ENCODE measurements at places on chromosomes 3 and 15.
A peak's percentile ranks its signal among the peaks of the same experiment; 100 is the strongest.

DNA sequence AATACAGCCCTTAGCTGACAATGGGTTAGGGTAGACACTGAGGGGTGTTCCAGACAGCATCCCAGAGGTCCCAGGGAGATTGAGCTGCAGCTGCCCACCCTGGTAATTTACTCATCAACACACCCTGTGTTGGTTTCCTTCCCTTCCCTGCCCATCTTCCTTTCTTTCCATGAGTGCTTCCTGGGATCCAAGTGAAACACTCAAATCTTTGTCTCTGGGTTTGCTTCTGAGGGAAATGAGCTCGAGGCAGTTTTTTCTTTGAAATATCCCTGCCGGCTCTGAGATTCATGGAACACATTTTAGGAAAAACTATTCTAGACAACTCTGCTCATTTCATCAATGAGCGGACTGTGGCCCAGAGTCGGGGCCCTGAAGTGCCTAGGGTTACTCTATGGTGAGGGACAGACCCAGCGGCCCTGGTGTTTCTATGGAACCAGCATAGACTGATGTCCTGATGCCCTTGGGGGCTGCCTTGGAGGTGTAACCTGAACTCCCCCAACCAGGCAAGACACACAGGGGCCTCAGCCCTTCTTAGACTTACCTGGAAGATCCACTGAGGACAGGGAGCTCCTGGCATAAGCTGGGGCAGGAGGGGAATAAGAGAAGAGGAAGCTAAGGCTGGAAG lies 14.9 kb upstream of the CSRNP1 start:
- DNase-seq: no peak

GRCh38 chr3:187321766-187322165 lies 30.2 kb upstream of the MASP1 start:
- no peak for DNase-seq

GRCh38 chr15:52128568-52128967 lies 16.0 kb upstream of the BCL2L10 start:
- no peak for DNase-seq

DNA sequence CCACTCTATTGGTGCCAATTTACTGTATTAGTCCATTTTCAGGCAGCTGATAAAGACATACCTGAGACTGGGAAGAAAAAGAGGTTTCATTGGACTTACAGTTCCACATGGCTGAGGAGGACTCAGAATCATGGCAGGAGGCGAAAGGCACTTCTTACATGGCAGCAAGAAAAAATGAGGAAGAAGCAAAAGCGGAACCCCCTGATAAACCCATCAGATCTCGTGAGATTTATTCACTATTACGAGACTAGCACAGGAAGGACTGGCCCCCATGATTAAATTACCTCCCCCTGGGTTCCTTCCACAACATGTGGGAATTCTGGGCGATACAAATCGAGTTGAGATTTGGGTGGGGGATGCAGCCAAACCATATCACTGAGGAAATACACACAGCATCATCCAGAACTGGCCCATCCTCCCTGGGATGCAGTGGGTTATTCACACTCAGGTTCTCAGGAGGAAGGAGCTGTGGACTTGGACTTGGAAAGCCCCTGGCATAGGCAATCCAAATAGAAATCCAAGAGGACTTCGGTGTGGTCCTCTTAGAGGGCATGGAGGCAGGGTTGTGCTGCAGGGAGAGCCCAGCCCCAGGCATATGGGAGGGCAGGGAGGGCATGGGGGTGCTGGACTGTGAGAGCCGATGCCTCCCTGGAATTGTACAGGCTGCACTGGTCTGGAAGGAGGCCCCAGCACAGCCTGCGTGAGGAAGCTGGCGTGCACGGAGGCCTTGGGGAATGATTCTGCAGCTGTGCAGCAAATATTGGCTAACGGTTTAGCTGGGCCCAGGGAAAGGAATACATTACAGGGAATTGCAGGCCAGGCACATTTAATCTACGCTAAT lies 62.9 kb downstream of the EFCAB12 start:
- DNase-seq: no peak

DNA sequence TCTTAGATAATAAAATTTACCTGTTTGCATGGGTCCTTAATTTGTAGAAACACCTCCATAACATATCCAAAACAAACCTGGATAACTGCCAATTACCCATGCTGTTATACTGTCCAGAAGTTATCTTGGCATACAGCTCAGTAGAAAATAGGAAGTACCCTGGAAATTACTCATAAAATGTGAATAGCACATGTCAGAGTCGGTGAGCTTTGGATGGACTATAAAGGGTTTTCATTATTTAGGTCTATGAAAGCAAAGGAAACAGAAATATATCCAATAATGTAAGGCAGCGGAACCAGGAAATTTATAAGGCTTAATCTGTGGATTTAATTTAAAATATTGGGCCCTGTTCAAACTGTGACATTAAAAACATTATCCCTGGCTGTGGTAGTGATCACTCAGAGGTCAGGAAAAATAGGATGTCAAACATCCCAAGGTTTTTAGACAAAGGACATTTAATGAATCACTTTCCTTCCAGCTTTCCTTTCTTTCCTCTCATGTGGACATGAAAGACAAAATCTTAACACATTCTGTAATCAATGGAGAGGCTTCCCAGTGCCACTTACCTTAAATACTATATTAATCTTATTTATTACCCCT lies 459.0 kb upstream of the DPH6 start:
- no peak for DNase-seq

DNA sequence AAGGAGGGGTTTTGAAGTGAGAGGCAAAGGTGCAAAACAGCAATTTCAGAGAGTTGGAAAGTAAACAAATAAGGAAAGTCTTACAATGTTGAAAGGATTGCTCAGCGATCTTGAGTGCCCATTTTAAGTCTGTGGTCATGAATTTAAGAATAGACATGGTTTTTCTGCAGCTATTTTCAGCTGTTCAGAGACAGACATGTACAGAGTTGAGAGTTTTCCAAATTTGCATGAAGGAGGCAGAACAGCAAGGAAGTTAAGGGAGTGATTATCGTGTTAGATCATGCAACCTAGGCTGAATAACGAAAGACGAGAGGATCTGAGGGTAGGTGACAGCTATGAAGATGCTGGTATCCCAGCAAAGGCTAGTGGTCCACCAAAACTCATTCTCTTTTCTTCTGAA lies 37.2 kb downstream of the DET1 start:
- DNase-seq: no peak

- no peak for DNase-seq
Measured at GRCh38 chr15:38846346-38846745, 281.7 kb upstream of the RASGRP1 start.

- peak; percentile 50 for DNase-seq
Measured at GRCh38 chr15:63971427-63971805, 74.9 kb downstream of the DAPK2 start.

- no peak for DNase-seq
Measured at GRCh38 chr15:49769225-49769624, 148.4 kb downstream of the DTWD1 start.

DNA sequence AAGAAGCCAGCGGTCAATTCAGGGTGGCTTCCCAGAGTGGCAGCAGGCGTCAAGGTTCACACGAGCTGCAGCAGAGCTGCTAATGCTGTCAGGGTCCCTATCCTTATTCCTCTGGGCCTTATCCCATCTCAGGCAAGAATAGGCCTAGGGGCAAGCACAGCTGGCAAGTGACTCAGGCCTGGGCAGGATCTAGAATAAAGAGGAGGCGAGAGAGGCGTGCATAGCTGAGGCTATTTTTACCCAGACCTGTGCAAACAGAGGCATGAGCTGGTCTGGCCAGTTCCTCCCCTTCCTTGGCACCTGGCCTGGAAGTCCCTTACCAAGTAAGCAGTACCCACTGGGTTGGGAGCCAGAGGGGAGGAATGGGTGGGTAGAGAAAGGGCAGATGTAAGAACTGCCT lies 12.2 kb upstream of the VIPR1 start:
- peak; percentile 73 for DNase-seq

DNA sequence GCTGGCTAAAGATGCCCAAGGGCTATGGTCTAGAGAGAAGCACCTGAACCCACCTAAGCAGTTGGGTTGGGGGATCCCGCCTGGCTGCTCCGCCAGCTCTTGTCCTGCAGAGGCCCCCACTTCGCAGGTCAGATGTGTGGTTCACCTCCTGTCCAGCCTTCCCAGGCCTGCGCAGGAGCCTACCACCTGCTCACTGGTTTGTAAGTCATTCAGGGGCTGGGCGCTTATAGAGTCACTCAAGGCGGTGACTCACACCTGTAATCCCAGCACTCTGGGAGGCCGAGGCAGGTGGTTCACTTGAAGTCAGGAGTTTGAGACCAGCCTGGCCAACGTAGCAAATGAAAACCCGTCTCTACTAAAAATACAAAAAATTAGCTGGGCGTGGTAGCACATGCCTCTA lies 3.9 kb upstream of the FURIN start:
- no peak for DNase-seq

- no peak for DNase-seq
Measured at GRCh38 chr15:29665444-29666003, 156.7 kb downstream of the TJP1 start.

DNA sequence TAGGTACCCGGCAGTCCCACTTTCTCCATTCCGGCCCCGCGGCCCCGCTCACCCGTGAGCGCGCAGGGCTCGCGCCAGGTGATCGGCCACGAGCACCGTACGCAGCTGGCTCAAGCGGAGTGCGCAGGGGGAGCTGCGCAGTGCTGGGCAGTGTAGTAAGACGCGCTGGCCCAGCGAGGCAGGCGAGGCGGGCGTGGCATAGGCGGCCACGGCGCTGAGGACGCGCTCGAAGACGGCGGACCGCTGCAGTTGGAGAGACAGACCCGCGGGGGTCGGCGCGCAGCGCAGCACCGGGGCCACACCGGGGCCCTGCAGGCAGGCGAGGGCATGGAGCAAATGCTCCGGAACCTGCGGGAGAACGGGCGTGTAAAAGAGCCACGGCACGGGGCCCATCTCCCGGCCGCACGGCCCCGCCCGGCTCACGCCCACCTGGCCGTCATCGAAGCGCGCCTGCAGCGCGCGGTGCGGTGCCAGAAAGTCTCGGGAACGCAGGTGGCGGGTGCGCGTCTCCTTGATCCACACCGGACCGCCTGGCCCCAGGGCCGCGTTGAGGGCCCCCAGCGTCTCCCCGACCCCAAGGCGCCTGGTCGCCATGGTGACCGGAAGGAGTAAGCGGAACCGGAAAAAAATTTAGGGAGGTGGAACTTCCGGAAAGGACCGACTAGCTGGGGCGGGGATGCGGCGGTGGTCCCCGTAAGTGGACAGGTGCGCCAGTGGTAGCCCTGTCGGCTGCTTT lies at the start of gene DALRD3:
Gene DALRD3, minus strand, starts transcription at position 610 of the 736 bp plus-strand sequence. Its CDS starts 16 bp downstream, at position 594.
- DNase-seq: peak; percentile 81

DNA sequence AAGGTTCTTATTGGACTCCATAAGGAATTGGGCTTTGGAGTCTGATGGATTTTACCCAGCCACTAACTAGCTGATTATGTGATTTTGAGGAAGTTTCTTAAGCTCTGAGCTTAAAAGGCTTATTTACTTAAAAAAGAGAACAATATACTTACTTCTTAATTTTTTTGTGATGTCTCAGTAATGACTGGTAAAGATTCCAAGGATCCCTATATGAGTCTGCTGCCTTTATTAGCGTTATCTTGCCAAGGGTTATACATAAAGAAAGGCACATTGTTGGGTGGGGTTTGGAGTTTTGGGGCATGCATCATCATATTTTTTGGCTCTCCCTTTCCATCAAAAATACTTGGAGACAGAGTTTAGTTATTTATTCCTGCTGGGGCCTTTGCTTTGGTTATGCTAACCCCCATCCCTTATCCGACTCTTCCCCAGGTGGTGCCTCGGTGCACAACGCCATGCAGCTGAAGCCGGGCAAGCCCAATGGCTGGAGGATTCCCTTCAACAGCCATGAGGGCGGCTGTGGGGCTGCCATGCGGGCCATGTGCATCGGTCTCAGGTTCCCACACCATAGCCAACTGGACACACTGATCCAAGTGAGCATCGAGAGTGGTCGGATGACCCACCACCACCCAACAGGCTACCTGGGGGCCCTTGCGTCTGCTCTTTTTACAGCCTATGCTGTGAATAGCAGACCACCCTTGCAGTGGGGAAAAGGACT lies 6.7 kb downstream of the ADPRH start:
- DNase-seq: no peak

DNA sequence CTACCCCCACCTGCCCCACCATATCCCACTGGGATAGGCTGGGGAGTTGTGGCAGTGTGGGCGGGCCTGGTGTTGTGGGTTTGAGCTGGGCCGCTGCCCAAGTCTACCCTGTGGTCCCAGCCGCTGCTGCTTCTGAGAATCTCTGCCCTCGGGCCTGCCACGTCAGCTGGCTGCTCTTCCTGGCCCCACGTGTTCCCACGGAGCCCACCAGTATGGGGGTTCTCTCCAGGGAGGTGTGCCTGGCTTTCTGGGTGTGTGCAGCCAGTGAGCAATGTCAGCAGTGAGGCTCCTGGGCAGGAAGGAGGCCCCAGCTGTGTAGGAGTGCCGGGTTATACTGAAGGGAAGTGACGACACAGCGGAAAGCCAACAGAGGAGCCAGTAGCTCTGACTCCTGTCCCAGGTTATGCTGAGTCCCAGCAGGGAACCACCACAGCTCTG lies 10.5 kb downstream of the GNAI2 start:
- no peak for DNase-seq

DNA sequence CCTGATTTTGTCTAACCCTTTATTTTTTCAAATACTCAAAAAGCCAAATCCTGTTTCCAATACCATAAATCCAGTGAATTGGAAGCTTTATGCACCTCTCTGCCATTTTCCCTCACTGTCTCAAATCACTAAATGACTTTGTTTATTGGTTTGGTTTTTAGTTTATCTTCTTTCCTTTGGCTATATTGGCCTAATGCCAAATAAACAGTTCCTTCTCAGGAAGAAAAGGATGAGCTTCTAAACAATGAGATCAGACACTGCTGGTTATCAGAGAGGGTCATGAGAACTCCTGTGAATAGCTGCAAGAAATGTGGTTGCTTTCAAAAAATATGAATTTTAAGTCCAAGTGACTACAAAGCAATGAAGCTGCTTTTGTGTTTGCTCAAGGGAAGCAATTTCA lies 359.9 kb downstream of the MECOM start:
- DNase-seq: no peak

DNA sequence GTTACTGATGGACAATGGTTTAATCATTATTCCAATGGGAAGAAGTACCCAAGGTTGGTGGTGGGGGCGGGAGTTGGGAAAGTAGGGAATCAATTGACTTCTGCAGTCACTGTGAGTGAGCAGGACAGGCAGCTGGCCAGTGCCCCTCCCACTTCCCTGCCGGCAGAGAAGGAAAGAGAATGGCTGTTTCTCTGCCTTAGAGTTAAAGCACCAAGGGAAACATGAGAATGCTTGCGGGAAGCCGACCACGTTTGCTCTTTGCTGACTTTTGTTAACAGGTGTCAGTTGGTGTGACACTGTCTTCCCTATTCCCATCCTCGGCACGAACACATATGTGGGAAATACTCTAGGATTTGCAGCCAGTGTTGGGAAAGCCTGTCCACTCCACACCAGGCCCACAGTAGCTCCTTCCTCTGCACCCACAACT lies 33.5 kb upstream of the MFSD1 start:
- no peak for DNase-seq

DNA sequence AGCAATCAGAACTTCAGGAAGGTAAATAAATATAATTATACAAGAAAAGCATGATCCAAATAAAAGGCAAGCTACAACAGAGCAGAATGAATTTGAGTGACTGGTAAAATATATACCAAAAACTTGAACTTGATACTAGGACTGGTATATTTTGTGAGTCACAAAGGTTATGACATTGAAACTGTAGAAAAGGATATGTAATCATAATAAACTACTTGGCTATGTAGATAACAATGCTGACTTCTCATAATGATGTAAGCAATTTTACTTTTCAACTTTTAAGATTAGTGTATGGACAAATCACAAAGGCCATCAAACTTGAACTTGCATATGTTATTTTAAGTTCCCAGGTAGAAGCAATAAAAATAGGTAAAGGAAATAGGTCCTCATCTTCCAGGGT lies 384.5 kb upstream of the NECTIN3 start:
- no peak for DNase-seq

GRCh38 chr15:71187078-71187477 lies 71.8 kb downstream of the THSD4 start:
- no peak for DNase-seq

Data from GM06990 (cell line).